IMR-90 (cell line): ENCODE measurements at places on chromosomes 4 and X. TPM values are rescaled to one million over a fixed set of nuclear protein-coding genes. Genes with fewer than 3 reads are reported as not detected.

The PNMA5 gene
- not detected in 2 replicates for total RNA-seq

The GPC3 gene
- not detected in 2 replicates for total RNA-seq

The XAGE2 gene
- not detected in 2 replicates for total RNA-seq

The FGF2 gene
- total RNA-seq = 27.1 and 54.4 TPM in 2 replicates

The TMEM150C gene
- under 0.01 and 0.36 TPM in 2 replicates for total RNA-seq
